Mucosa of descending colon (tissue), 3 donors: ENCODE measurements at places on chromosomes 4 and X.
A peak's percentile ranks its signal among the peaks of the same experiment; 100 is the strongest.

GRCh38 chrX:112120721-112121120 is 38.1 kb upstream of the TRPC5 start:
- DNase-seq: no peak

- DNase-seq: no peak
Measured at GRCh38 chr4:123260653-123261052, 135.9 kb upstream of the SPRY1 start.

DNA sequence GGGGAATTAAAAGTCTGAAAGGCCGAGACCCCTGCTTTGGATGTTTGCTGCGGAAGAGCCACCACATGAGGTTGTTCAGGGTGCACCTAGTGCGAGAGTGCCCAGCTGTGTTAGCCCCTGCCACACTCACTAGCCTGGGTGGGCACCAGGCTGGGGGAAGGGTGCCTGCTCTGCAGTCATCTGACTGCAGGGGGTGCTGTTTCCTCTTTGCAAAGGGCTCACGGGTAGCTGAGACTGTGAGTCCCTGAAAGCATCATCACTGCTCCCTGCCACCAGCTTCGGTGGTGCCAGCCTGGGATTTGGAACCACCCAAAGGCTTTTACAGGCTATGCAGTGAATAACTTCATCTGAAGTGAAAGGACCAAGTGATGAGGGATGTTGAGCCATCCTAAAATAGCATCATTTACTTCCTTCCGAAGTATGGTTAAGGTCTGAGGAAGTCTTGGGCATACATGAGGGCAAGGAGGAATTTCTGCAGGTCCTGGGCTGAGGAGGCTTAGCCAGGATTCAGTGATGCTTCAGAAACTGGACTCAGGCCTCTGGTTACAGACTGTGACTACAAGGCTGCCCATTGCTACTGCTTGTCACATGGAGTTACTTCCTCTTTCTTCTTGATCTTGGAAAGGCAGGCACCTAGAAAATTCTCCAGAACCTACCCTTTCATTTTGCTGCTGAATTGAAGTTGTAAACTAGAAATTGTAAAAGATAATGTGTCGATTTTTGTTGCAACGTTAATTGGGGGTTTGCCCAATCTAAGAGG is 293.2 kb upstream of the PRPS2 start:
- peak; percentile 23 for DNase-seq

DNA sequence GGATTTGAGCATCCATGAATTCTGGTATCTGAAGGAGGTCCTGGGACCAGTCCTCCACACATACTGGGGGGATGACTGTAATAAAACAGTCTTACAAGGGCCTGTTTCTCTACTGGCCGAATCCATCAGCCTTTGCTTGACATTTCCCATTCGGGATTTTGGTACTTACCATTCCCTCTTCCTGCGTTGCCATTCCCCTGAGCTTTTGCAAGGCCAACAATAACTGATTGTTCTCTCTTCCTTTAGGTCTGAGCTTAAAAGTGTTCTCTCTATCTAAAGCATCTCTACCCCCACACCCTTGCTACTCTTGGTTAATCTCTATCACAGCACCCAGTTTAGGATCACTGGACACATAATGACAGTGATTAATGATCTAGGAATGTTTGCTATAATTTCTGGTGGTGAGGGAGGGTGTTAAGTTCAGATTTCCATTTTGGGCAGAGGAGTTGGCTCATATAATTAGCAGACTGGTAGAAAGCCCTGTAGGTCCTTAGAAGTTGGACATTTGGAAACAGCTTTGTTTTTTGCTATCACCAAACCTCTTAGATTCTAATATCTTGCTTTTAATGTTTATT is 29.4 kb downstream of the TMA16 start:
- DNase-seq: no peak

GRCh38 chr4:89347363-89348025 is 39.9 kb upstream of the GPRIN3 start:
- no peak for DNase-seq

- no peak for DNase-seq
Measured at GRCh38 chrX:1754077-1754476, 139.2 kb downstream of the ASMT start.

DNA sequence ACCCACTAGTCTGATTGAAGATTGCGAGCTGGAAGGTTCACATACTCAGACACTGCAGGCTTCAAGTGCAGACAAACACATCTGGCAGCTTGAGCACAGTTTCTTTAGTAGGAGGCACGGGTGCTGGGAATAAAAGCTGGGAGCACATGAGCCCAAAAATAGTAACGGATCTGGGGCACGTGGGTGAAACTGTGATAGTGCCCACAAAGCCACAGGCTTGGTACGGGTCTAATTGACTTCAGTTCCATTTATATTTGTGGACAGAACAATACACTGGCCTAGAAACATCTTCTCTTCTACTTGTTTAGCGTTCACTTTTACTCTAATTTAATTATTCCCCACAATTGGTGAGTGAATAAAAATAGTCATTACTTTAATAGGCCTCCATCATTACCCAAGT is 2370.7 kb downstream of the PCDH7 start:
- no peak for DNase-seq

- no peak for DNase-seq
Measured at GRCh38 chr4:141307241-141307689, 86.6 kb downstream of the ZNF330 start.

DNA sequence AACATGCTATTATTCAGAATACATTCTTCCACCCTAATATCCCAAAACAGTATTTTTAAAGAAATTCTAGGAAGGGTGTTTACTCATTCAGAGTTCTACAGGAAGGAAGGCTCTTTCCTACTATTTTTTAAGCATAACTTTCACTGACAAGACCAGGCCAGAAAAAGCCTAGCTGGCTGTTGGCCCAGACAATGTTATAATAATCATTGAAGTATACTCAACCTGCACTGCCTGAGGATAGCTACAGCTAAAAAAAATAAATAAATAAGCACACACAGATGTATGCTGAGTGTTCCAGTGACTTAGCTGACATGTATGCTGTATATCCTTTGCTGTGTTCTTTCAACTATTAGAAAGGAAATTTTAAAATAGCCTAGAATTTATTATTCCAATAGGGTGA is 145.8 kb upstream of the SPRY1 start:
- DNase-seq: no peak

DNA sequence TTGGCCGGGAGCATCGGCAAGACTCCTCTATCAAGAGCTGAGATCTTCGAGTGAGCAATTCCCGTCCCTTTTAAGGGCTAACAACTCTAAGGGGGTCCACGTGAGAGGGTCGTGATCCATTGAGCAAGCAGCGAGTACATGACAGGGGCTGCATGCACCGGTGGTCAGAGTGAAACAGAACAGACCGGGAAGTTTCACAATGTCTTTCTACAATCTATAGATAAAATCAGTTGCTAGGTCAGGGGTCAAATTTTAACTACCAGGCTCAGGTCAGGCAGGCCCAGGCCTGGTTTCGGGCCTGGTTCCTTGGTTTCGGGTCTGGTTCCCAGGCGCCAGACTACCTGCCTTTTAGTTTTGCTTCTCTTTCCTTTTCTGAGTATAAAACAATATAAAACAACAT is 160.1 kb downstream of the PTCHD1 start:
- DNase-seq: no peak

GRCh38 chr4:11625211-11625610 is 196.5 kb upstream of the HS3ST1 start:
- DNase-seq: no peak

GRCh38 chrX:148600581-148600980 is 100.2 kb downstream of the AFF2 start:
- DNase-seq: no peak

DNA sequence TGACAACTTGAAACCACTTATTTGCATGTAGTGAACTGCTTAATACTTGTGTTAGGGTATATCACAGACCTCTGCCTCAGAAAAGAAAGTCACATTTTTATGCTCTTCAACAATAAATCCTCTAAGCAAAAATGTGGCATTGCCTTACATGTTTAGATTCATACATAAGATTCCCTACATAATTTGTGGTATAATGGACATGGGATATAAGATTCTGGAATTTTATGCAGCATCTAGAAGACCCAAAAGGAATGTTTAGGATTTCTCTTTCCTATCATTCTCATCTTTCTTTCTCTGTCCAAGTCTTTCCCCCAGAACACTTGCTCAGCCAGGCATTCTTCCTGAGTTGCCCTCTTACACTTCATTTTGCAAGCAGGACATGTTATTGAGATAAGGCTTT is 37.7 kb upstream of the TET2 start:
- DNase-seq: no peak

GRCh38 chr4:51880016-51880915 is 37.3 kb downstream of the DCUN1D4 start:
- DNase-seq: no peak

GRCh38 chr4:146340798-146341197 is 126.5 kb downstream of the REELD1 start:
- no peak for DNase-seq

DNA sequence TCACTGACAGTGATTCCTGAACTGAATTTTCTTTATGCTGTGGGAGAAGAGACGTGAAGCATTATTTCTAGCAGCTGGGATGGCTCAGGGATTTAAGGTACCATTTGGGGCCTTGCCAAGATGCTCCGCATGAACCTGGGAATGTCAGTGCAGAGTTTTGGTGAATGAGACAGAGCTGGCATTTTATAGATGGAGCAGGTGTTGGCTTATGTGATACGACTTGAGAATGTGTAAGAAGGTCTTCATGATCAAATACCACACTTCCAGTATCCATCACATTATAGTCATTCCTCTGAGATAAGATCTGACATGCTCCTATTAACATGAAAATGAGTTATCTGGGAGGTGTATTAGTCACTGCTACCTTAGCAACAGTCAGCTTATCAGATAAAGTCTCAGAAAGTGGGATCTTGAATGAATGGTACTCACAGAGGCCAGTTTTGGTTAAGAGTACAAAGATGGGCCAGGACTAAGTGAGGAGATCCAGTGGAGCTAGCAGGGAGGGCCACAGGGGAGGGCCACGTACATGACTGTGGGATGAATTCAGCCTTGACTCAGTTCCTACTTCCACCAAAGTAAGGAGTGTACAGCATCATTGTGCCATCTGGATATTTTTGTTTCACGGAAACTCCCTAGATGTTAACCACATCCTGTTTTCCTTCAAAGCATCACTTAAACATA is 116.7 kb downstream of the SPCS3 start:
- no peak for DNase-seq

- DNase-seq: no peak
Measured at GRCh38 chr4:185656467-185656931, 121.2 kb upstream of the PDLIM3 start.

GRCh38 chr4:68079928-68080327 is 49.7 kb downstream of the TMPRSS11F start:
- no peak for DNase-seq

DNA sequence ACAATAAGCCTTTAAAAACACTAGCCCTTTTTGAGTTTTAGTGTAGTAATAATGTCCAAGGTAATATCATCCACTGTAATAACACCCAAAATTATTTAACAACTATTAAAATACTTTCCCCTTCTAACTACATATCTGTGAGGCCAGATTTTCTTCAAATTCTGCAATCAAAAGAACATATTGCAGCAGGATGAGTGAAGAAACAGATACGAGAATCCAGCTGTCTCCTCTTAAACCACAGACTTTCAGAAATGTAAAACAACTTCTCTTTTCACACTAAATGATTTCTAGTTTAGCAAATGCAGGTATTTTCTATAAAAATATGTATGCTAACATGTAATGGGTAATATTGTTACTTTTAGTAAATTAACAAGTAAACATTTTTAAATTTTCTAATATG is 148.9 kb downstream of the PRDM5 start:
- DNase-seq: no peak

- no peak for DNase-seq
Measured at GRCh38 chr4:30919458-30919857, 199.3 kb downstream of the PCDH7 start.

GRCh38 chr4:40421839-40422708 is 86.9 kb downstream of the CHRNA9 start:
- DNase-seq: no peak

DNA sequence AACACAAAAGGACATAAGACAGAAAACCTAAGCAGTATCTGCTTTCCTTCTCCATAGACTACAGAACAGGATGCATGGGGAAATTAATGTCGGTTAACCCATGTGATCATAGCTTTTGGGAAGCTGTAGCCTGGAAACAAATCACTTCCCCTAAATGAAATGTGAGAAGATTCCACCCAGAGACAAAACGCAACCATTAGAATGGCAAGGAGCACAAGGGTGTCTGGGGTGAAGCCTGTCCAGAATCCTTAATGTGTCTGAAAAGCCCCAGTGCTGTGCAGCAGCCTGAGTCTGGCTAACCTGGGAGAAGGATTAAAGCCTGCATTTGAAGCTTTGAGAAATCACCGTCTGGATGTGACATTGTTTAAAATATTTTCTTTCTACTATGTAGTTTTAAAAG is 213.3 kb downstream of the ANKRD50 start:
- no peak for DNase-seq

GRCh38 chr4:119692001-119692400 is 63.4 kb upstream of the PDE5A start:
- DNase-seq: no peak

- no peak for DNase-seq
Measured at GRCh38 chr4:125010796-125011503, 298.4 kb upstream of the ANKRD50 start.

- no peak for DNase-seq
Measured at GRCh38 chrX:119762718-119763117, 4.3 kb downstream of the SOWAHD start.

DNA sequence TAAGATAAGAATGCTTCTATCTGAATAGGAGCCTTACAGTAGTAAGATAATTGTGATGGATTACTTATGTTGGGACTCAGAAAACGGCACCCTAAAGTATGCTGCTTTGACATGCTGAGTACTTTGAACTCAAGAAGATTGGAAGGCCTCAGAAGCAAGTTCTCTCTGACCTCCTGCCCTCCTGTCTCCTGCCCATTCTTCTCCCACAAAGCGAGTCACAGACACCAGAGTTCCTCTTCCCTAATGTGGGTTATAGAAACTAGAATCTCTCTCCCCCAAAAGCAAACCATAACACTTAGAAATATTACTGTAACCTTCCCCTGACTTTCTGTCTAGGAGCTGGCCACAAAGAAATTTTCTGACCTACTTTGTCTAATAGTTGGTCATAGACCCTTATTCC is 76.5 kb downstream of the DDIT4L start:
- DNase-seq: no peak

- peak; percentile 95 for DNase-seq
Measured at GRCh38 chrX:24464836-24465531, at the start of gene PDK3. TSS of gene PDK3 (plus strand) at chrX:24465286. CDS start at chrX:24465456, 170 bp downstream.

DNA sequence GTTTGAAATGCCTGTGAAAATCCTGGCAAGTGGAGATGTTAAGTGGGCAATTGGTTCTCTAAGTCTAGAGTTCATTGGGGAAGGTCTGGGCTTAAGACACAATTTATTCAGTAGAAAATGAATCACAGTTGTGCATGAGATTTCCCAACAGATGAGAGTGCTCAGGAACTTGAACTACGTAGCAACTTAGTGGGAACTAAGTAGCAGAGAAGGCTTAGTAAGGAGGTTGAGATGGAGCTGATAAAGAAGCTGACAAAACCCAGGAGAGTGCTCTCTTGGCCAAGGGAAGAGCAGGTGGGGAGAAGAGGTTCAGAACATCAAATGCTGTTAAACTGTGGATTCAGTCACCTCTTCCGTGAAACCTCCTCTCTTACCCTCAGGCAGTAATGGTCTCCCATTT is 33.0 kb downstream of the AFF1 start:
- no peak for DNase-seq
